NCI-H446 (cell line): ENCODE measurements at places on chromosomes 4 and X.
A peak's percentile ranks its signal among the peaks of the same experiment; 100 is the strongest.

- DNase-seq: no peak
Measured at GRCh38 chr4:25370242-25370641, 6.8 kb upstream of the ANAPC4 start.

DNA sequence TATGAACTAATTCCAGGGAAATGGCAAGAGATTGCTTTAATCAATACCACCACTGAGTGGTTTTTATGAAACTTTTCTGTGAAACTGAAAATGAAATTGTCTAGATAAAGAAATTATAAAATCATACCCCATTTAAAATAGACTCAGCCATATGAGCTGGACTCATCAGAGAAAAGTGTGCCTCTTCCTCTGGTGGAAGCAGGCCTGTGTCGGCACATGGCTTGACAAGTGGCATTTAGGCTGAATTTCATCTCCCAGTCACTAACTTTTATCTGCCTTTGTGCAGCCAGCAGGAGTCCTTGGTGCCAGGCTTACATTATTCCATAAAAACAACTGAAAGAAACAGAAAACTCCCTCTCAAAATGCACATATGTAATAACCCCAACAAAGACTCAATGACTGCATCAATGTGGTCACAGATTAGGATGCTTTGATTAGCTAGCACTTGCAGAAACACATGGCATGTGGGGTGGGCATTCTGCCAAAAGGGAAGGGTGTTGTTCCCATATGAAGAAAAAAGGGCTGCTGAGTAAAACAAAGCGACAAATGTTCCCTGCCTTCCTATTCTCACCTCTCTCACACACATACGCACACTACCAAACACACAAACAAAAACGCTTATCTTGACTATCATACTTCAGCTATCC lies 232.3 kb downstream of the PABPC4L start:
- DNase-seq: peak; percentile 61

DNA sequence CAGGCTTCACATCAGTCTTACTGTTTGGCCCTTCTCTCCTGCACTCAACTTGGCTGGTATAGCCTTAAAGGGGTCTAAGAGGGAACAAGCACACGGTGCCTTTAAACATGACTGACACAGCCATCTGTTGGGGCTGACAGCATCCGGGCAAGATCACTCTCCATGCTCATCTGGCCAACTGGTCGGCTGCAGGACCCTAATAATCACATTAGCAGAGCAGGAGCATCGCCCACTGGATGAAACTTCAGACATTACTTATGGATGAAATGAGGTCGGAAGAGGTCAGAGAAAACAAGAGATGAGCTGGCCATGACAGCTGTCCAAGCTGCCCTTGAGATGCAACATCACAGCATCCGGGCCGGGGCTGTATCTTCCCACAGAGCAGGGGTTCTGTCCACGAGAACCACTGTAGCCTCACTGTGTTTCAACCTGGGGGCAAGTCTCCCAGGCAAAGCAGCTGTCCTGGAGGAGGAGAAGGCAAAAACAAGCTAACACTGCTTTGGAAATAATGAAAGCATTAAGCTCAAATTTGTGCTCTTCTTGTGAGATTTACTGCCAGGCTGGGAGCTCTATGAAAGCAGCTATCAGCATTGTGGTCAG lies 94.4 kb upstream of the TTC29 start:
- DNase-seq: no peak

- no peak for DNase-seq
Measured at GRCh38 chrX:120514236-120514635, 45.1 kb upstream of the LAMP2 start.

DNA sequence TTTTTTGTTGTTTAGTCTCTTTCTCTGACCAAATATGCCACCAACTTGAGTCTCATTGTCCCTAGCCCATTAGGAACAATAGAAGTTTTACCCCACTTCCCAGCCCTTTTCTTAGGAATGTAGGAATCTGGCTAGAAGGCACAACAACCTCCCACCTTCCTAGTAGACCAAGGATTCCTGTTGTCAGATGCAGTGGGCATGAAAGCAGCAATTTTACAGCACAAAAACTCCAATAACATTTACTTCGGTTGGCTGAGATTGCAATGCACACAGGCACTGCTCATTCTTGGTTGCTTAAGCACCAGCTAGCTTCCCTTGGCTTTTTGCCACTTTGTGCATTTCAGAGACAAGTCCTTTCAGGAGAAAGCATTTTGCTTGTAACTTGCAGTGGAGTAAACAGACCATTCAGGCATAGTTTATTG lies 312.8 kb downstream of the TENM3 start:
- DNase-seq: no peak

- DNase-seq: no peak
Measured at GRCh38 chr4:189304167-189304566, 636.5 kb upstream of the FRG1 start.

DNA sequence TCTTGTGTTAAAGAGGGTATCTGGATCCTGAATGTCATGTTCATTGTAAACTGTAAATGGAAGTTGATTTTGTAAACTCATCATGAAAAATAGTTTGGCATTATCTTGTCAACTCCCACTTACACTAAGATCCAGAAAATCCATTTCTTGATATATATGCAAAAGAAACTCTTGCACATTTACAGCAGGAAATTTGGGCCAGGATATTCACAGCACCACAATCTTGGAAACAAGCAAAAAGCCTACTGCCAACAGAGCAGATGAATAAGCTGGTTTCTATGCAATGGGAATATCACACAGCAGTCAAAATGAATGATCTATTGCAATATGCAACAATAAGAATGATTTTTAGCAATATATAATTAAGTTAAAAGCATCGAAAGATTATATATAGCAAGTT lies 8.6 kb downstream of the GABRA4 start:
- DNase-seq: no peak

GRCh38 chrX:12080265-12080664 lies 58.0 kb upstream of the FRMPD4 start:
- peak; percentile 20 for DNase-seq

GRCh38 chr4:2301806-2302205 lies 39.9 kb upstream of the MXD4 start:
- DNase-seq: no peak

- no peak for DNase-seq
Measured at GRCh38 chr4:185293202-185293601, 83.8 kb downstream of the SNX25 start.

GRCh38 chr4:150072471-150072870 lies 5.8 kb upstream of the DCLK2 start:
- no peak for DNase-seq
